Activated gamma-delta T cell (primary cell): ENCODE measurements at places on chromosomes 5 and 9.

DNA sequence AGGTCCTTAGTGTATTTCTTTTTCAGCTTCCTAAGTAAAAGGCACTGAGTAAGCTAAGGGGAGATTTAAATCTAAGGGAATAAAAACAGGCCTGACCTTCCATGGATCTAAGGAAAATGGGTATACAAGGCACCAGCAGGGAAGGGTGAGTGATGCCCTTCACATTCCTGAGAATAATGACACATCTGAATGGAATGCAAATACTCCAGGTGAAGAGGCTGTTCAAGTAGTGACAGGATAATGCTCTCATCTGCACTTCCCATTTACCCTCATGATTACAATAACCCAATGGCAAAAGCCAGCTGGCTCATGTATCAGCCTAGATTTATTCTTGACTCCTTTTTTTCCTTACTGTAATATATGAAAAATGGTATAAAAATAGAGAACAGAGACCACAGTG, 216.2 kb upstream of the ACTBL2 start:
- DNase-seq, result no peak

GRCh38 chr9:111621895-111622480, 9.1 kb upstream of the DNAJC25 start:
- no peak for DNase-seq

GRCh38 chr5:179825655-179826182, 5.0 kb downstream of the SQSTM1 start:
- DNase-seq, result no peak

DNA sequence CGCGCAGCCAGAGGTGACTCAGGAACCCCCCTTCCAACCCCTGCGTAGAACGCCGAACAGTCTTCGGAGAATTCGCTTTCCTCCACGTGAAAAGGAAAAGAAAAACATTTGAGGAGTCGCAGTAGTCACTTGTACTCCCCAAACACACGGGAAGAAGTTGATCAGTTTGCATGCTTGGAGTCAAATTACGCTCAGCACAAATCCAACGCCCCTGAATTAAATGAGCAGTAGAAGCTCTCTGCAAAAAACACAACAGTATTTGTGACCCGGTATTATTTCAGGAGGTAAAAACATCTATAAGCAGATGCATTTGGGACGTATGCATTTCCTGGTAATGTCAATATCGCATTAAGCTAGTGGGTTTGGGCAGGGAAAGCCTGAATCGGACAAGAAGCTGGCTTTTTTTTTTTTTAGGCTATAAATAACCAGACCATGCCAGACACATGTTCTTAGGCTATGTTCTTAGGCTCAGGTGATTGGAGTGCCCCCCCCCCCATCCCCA, 854 bp upstream of the ARL15 start:
- DNase-seq, result no peak

DNA sequence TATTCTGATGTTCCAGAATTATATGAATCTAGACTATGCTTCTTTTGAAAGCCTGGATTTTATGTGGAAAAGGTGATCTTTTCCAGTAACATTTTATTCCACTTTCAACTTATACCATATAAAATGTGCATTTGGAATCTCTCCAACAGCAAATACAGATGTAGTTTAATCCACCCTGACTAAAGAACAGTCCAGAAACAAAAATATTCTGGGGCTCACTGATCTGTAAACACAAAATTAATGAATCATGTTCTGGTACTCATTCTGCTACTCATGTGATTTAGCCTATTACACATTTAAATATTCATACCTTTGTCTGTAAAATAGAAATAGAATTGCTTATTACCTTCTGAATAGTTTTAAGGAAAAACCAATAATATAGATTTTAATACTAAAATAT, 125.8 kb downstream of the ARRDC3 start:
- DNase-seq, result no peak
